ENCODE measurements at places on chromosomes 7 and 10. TPM values are rescaled to one million over a fixed set of nuclear protein-coding genes. Genes with fewer than 3 reads are reported as not detected.

PTF1A gene
- total RNA-seq = not detected

GDF2 gene
- not detected for total RNA-seq

CPA5 gene
- total RNA-seq = not detected

SPDYE5 gene
- not detected for total RNA-seq

IFIT1B gene
- not detected for total RNA-seq

UNCX gene
- total RNA-seq = not detected

CNPY1 gene
- total RNA-seq = not detected

RNF32 gene
- 2.6 TPM for total RNA-seq

AGAP5 gene
- not detected for total RNA-seq

SLC18A3 gene
- total RNA-seq = not detected

SKIDA1 gene
- total RNA-seq = 9.0 TPM

C10orf62 gene
- 0.41 TPM for total RNA-seq

SUFU gene
- total RNA-seq = 0.84 TPM

PLAC9 gene
- not detected for total RNA-seq

PIP gene
- total RNA-seq = not detected

PNLIPRP3 gene
- not detected for total RNA-seq

ATG9B gene
- total RNA-seq = 0.68 TPM

WNT8B gene
- not detected for total RNA-seq

ANKRD30A gene
- total RNA-seq = not detected

LDB3 gene
- 0.03 TPM for total RNA-seq

HOXA10 gene
- total RNA-seq = 22.1 TPM

IL6 gene
- 2.0 TPM for total RNA-seq

ANKRD61 gene
- not detected for total RNA-seq

SPAM1 gene
- total RNA-seq = not detected

WEE2 gene
- not detected for total RNA-seq

UNC5B gene
- not detected for total RNA-seq

ADAMTS14 gene
- total RNA-seq = 1.0 TPM

ZDHHC16 gene
- 78.6 TPM for total RNA-seq

SLC13A1 gene
- total RNA-seq = not detected

MEOX2 gene
- total RNA-seq = not detected

TMEM130 gene
- total RNA-seq = 27.3 TPM

RBP3 gene
- not detected for total RNA-seq

RBM33 gene
- 29.9 TPM for total RNA-seq
